ENCODE measurements at places on chromosomes 16 and 17. TPM values are rescaled to one million over a fixed set of nuclear protein-coding genes. Genes with fewer than 3 reads are reported as not detected.

DNA sequence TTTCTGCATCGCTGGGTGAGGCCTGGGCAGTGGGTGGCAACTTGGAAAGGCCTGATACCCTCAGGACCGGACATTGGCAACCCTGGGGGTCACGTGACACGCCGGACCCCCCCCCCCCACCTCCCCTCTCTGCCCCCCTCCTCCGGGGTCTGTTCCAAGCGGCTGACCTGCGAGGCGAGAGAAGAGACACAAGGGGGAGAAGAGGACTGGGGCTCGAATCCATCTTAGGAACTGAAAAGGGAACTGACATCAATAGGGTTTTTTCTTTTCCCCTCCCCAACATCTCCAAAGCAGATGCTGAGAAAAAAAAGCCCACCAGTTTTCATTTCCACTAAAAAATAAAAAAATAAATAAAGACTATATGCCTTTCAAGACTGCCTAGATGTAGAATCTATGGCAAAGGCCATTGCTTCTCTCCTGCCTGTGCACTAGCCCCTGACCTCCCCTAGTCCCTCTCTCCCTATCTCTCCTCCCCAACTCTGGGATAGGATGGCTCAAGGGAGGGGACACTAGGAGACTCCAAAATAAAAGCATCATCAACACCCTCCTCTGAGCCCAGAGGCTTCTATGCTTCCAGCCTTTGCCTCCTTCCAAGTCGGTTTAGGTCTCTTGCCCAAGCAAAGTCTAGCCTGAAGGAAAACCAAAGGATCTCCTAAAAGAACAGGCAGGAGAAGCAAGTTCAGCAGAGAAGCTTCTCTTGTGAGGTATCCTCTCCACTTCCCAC lies 7.7 kb upstream of the HOXB2 start:
- peaks cover 1% of the 10 kb centered on the region for H3K27me3 ChIP-seq
- DNase-seq = no peak
- no peak overlapping the region for H3K27ac ChIP-seq
- H3K4me1 ChIP-seq = peaks cover 13% of the 10 kb centered on the region
- H3K36me3 ChIP-seq = no peaks in the 10 kb centered on the region
- no peak overlapping the region for H3K4me3 ChIP-seq

DNA sequence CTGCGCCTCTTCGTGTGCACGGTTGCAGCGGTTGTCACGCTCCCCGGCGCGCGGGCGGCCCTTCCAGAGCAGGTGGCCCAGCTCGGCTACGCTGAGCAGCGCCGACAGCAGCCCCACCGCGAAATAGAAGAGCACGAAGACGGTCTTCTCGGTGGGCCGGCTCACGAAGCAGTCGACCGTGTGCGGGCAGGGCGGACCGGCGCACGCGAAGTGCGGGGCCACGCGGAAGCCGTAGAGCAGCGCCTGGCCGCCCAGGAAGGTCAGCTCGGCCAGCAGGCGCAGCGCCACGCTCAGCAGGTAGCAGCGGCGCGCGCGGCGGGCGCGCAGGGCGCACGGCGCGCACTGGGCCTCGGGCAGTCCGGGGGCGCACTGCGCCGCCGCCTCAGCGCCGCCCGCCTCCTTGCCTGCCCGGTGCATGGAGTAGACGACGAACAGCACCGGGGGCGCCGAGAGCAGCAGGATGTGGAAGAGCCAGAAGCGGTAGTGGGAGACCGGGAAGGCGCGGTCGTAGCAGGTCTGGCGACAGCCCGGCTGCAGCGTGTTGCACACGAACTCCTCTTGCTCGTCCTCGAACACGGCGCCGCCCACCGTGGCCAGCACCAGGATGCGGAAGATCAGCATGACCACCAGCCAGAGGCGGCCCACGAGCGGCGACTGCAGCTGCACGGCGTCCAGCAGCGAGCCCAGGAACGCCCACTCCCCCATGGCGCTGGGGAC lies 1.3 kb downstream of the GJD3 start:
- H3K4me3 ChIP-seq = peak overlapping the region; percentile 72
- peaks cover 4% of the 10 kb centered on the region for H3K27me3 ChIP-seq
- H3K4me1 ChIP-seq = peaks cover 6% of the 10 kb centered on the region
- no peaks in the 10 kb centered on the region for H3K36me3 ChIP-seq
- DNase-seq = peak; percentile 45

GRCh38 chr16:81445966-81446906 lies 1.6 kb downstream of the CMIP start:
- peak overlapping the region; percentile 88 for H3K27ac ChIP-seq
- peaks cover 2% of the 10 kb centered on the region for H3K27me3 ChIP-seq
- peak overlapping the region; percentile 87 for H3K4me3 ChIP-seq
- peaks cover 21% of the 10 kb centered on the region for H3K36me3 ChIP-seq
- DNase-seq = peak; percentile 55

GRCh38 chr16:52834736-52835465 lies 217.8 kb downstream of the CHD9NB start:
- no peaks in the 10 kb centered on the region for H3K27me3 ChIP-seq
- no peak for DNase-seq

GRCh38 chr16:3580251-3580651 lies 3.0 kb upstream of the NLRC3 start:
- DNase-seq = no peak
- no peaks in the 10 kb centered on the region for H3K27me3 ChIP-seq
- peaks cover 11% of the 10 kb centered on the region for H3K36me3 ChIP-seq

- peaks cover 46% of the 10 kb centered on the region for H3K36me3 ChIP-seq
- H3K27me3 ChIP-seq = no peaks in the 10 kb centered on the region
- DNase-seq = no peak
- H3K4me3 ChIP-seq = no peak overlapping the region
- peaks cover 46% of the 10 kb centered on the region for H3K4me1 ChIP-seq
Observed at GRCh38 chr16:66886914-66887313, 6.6 kb downstream of the PDP2 start.

DNA sequence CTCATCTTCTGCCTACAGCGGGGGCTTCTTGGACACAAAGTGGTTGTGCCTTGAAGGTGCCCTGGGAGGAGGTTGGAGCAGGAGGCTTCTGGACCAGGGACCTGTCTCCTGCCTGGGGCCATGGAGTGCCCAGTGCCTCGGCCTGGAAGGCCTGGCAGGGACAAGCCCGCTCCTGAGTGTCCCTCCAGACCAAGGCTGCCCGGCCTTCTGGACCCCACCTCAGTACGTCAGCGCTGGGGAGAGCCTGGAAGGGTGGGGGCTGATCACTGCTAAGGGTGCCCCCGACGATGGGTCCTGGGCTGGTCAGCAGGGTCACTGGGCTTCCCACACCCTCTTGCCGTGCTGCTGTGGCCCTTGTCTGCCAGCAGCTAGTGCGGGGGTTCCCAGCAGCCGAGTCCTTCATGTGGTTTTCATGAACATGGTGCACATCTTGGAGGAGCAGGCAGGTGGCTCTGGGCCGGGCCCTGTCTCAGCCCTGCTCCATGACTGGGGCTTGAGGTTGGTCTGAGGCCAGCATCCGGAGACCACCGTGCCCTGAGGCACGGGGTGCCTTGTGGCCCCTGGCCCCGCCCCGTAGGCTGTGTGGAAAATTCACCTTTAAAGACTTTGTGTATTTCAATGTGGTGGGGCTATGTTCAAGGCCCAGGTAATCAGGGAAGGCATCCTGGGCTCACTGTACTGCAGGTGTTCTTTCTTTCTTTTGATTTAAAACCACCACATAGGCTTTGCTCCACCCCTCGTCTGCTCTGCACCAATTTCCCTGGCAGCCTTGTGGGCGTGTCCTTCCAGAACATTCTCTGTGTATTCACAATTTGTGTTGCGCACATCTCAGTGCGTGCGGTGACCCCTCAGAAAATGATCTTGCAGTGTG lies 22.4 kb downstream of the MGRN1 start:
- H3K27ac ChIP-seq = peak overlapping the region; percentile 30
- H3K4me1 ChIP-seq = peaks cover 39% of the 10 kb centered on the region
- H3K4me3 ChIP-seq = no peak overlapping the region
- peak; percentile 50 for DNase-seq
- H3K27me3 ChIP-seq = no peaks in the 10 kb centered on the region

DNA sequence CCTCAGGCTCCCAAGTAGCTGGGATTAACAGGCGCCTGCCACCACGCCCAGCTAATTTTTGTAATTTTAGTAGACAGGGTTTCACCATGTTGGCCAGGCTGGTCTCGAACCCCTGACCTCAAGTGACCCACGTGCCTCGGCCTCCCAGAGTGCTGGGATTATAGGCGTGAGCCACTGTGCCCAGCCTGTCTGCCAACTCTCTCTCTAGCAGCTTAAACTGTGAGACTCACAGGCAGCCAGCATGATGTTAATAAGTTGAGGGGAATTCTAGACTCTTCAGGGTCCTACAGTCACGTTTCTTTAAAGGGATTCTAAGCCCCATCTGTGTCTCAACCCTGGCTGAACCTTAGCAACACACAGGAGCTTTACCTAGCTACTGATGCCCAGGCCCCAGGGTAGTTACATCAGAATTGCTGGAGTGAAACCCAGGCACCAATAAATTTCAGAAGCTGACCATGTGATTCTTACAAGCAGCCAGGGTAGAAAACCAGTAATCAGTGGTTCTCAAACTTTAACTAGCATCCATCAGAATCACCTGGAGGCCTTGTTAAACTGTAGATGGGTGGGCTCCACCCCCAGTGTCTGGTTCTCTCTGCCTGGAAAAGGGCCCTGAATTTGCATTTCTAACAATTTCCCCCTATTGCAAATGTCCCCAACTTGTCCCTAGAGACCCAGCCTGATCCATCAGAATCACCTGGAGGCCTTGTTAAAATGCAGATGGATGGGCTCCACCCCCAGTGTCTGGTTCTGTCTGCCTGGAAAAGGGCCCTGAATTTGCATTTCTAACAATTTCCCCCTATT lies 30.7 kb downstream of the GPRC5B start:
- no peak for DNase-seq
- no peak overlapping the region for H3K4me3 ChIP-seq
- no peaks in the 10 kb centered on the region for H3K4me1 ChIP-seq
- H3K36me3 ChIP-seq = no peaks in the 10 kb centered on the region
- H3K27ac ChIP-seq = no peak overlapping the region

GRCh38 chr17:80826346-80826954 lies 165.2 kb upstream of the CHMP6 start:
- peak overlapping the region; percentile 5 for H3K27ac ChIP-seq
- no peaks in the 10 kb centered on the region for H3K27me3 ChIP-seq
- no peak overlapping the region for H3K4me3 ChIP-seq
- peaks cover 16% of the 10 kb centered on the region for H3K36me3 ChIP-seq

GRCh38 chr16:2820836-2821486 lies 3.9 kb downstream of the PRSS21 start:
- no peak overlapping the region for H3K4me3 ChIP-seq
- no peaks in the 10 kb centered on the region for H3K4me1 ChIP-seq
- DNase-seq = no peak
- H3K36me3 ChIP-seq = no peaks in the 10 kb centered on the region
- H3K27me3 ChIP-seq = no peaks in the 10 kb centered on the region
- H3K27ac ChIP-seq = no peak overlapping the region

DNA sequence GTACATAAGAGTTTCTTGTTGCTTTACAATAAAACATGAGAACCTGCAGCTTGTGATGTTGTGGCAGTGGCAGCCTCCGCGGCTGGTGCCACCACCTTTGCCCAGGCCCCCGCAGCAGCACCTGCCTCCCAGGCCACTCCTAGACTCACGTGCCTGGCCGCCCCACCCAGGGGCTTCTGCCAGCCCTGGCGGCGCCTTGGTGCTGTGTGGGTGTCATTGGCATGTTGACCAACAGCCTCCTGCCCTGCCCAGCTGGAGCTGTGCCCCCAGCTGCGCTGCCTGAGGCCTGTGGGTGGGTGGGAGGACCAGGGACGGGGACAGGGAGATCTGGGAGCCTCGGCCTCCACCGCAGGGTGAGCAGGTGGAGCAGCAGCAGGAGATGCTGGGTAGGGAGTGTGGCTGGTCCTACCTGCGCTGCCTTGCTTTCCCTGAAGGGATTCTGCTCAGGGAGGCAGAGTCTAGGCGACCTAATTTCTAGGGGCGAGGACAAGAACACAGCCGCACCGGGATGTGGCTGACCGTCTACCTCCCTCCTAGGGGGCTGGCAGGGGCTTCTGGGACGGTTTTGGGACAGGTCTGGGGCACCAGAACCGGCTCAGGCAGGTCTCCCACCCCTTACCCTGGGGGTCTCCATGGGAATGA lies 428 bp upstream of the DNASE1L2 start:
- DNase-seq = no peak
- H3K36me3 ChIP-seq = peaks cover 23% of the 10 kb centered on the region
- H3K4me1 ChIP-seq = peaks cover 2% of the 10 kb centered on the region
- H3K4me3 ChIP-seq = no peak overlapping the region
- H3K27ac ChIP-seq = no peak overlapping the region
- no peaks in the 10 kb centered on the region for H3K27me3 ChIP-seq

- H3K27ac ChIP-seq = no peak overlapping the region
- DNase-seq = no peak
- H3K4me1 ChIP-seq = peaks cover 2% of the 10 kb centered on the region
Observed at GRCh38 chr17:59516451-59516850, 49.0 kb upstream of the DHX40 start.

DNA sequence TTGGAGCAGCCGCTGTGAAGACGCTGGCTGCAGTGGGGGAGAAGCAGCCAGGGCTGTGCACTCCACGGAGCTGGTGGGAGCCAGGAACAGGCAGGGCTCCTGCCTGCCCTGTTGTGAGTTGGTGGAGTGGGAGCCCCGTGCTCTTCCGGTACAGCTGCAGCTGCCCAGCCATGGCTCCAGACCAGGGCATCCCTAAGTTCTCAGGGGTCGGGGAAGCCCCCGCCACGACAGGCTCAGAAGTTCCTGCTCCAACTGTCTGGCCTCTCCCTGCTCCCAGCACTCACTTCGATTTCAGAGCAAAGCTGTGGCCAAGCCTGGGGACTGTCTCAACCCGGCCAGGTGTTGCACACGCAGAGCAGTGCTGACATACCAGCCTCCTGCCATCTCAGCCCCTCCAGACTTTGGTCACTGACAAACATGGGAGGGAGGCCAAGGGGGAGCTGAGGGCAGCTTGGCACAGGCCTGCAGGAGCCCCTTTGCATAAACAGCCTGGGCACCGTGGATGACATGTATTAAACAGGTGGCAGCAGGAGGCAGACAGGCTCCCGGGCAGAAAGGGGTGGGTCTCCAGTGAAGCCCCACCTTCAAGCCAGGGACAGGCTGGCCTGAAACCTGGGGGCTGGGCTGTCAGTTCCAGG lies 13.9 kb upstream of the KDM8 start:
- H3K4me1 ChIP-seq = peaks cover 6% of the 10 kb centered on the region
- no peak overlapping the region for H3K4me3 ChIP-seq
- no peaks in the 10 kb centered on the region for H3K27me3 ChIP-seq
- no peak overlapping the region for H3K27ac ChIP-seq
- DNase-seq = no peak

ICAM2 gene
- total RNA-seq = 53.7 TPM

TVP23A gene
- total RNA-seq = not detected

IRX5 gene
- total RNA-seq = 0.14 TPM

PPP1R27 gene
- total RNA-seq = not detected

SGCA gene
- 0.34 TPM for total RNA-seq

HCRT gene
- total RNA-seq = not detected

TK1 gene
- total RNA-seq = 179 TPM

KRTAP9-4 gene
- total RNA-seq = not detected

SPNS2 gene
- total RNA-seq = 1.2 TPM

G6PC1 gene
- not detected for total RNA-seq

Measured in activated CD8-positive, alpha-beta T cell treated with anti-CD3 and anti-CD28 coated beads for 36 hours (primary cell).